ENCODE measurements at places on chromosomes 4 and X.

GRCh38 chr4:40838742-40839141 is 89.0 kb downstream of the NSUN7 start:
- no peak for ATAC-seq

GRCh38 chr4:186954956-186955355 is 231.3 kb upstream of the FAT1 start:
- no peak for ATAC-seq

DNA sequence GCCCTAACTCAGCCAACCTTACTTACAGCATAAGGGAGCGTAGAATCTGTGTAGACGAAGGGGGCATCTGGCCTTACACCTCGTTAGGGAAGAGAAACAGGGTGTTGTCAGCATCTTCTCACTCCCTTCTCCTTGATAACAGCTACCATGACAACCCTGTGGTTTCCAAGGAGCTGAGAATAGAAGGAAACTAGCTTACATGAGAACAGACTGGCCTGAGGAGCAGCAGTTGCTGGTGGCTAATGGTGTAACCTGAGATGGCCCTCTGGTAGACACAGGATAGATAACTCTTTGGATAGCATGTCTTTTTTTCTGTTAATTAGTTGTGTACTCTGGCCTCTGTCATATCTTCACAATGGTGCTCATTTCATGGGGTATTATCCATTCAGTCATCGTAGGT is 14.6 kb downstream of the PLP1 start:
- ATAC-seq = peak; percentile 35

DNA sequence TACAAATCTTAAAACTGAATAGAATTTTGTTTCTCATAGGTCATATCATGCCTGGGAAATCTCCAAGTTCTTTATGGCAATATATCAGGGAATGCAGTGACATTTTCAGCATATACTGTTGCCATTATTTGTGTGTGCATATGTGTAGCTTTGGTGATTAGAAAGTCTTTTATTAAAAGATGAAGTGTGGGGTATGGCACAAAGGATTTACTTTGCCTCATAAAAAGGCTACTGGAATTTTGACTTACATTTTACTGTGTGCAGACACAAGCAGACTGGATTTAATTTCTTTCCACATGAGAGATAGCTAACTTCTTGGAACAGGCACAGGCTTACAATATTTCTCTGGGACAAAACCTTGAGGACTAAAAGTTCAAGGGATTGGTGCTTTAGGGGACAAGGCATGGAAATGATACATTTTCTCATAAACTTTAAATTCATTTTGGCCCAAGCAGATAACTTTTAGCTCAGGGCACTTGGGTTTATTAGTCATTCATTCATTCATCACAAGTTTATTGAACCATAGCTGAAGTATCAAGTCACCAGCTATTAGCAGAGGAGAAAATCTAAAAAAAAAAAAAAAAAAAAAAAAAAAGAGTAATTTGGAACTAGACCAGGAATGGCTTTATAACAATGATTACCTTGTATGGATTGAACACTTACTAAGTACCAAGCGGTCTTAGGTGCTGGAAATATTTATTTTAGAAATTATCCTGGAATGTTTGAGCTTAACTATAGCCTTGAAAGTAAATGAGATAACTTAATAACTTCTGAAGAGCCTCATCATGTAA is 191.5 kb downstream of the SLIT2 start:
- ATAC-seq = no peak

- ATAC-seq = no peak
These were observed 1008.2 kb downstream of the NLGN4X start for GRCh38 chrX:5220421-5220820.

DNA sequence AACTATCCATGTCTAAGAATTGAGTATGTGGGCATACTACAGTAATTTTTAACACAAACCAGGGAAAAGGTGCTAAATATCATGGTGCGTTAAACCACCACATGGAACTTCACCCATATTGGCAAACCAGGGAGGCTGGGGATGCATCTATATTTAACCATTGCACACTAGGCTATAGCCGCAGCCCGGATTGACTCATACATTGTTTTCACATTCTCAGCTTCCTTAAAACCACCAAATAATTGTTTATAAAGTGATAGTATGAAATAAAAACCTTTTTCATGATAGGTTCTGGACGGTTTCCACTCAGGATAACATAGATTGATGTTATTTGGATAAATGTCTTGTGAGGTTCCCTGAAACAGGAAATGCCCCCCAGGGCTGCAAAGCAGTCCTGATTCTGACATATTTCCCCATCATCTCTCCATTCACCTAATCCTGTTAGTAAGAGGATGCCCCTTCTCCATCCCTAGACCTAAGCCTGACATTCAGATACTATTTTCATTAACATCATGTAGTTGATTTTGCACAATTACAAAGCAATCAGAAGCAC is 7.9 kb downstream of the COL25A1 start:
- ATAC-seq = no peak

DNA sequence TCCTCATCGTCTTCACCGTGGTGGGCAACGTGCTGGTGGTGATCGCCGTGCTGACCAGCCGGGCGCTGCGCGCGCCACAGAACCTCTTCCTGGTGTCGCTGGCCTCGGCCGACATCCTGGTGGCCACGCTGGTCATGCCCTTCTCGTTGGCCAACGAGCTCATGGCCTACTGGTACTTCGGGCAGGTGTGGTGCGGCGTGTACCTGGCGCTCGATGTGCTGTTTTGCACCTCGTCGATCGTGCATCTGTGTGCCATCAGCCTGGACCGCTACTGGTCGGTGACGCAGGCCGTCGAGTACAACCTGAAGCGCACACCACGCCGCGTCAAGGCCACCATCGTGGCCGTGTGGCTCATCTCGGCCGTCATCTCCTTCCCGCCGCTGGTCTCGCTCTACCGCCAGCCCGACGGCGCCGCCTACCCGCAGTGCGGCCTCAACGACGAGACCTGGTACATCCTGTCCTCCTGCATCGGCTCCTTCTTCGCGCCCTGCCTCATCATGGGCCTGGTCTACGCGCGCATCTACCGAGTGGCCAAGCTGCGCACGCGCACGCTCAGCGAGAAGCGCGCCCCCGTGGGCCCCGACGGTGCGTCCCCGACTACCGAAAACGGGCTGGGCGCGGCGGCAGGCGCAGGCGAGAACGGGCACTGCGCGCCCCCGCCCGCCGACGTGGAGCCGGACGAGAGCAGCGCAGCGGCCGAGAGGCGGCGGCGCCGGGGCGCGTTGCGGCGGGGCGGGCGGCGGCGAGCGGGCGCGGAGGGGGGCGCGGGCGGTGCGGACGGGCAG is 792 bp downstream of the ADRA2C start:
- ATAC-seq = peak; percentile 47

DNA sequence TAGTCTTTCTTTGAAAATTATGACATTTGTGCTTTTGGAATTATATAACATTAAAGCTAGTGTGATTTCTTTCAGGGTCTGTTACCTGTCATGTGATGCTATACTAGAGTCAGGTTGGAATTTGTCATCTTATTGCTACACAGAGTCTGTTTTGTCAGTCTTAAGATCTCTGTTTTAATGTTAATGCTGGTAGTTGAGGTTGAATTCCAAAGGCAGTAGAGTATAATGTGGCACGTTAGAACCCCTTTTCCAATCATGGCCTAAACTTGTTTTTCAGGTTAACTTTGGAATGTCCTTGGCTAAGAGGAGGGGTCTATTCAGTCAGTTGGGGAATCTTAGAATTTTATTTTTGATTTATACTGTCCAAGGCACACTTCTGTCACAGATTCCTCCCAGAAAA is 258.5 kb downstream of the PABPC4L start:
- ATAC-seq = no peak

DNA sequence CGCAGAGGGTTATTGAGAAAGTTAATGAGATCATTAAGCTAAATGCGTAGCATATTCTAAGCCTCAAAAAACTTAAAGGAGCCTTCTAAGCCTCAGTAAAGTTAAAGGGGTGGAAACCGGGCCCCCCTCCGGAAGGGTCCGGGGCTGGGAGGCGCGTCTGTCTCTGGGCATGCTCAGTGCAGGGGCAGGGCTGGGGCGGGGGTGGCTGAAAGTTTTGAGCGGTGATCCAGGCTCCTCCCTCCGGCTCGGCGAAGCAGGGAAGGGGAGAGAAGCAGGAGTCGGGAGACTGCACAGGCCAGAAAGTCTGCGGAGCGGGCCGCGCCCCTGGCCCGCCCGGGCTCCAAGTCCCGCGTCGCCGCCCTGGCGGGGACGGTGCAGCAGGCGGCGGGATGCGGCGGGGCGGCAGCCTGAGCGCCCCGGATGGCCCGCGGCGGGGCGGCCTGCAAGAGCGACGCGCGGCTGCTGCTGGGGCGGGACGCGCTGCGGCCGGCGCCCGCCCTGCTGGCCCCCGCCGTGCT is at the start of gene EVC:
EVC (plus strand) TSS at position 241 of the 518 bp plus-strand sequence; CDS start at position 421, 180 bp downstream.
- peak; percentile 85 for ATAC-seq

DNA sequence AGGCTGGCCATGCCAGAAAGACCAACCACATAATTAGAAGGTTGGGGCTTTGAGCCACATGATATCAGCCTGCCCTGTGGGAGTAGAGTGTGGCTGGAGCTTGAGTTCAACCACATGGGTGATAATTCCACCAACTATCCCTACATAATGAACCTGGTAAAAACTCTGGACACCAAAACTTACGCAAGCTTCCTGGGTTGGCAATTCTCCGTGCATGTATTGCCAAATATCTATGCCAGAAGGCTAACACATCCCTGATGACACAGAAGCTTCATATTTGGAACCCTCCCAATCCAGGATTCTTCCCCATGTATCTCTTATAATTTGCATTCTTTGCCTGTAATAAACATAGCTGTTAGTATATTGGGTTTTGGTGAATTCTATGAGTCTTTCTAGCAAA is 68.2 kb downstream of the FUNDC1 start:
- ATAC-seq = no peak

- ATAC-seq = no peak
These were observed 22.1 kb downstream of the PDE6B start for GRCh38 chr4:647481-647880.

DNA sequence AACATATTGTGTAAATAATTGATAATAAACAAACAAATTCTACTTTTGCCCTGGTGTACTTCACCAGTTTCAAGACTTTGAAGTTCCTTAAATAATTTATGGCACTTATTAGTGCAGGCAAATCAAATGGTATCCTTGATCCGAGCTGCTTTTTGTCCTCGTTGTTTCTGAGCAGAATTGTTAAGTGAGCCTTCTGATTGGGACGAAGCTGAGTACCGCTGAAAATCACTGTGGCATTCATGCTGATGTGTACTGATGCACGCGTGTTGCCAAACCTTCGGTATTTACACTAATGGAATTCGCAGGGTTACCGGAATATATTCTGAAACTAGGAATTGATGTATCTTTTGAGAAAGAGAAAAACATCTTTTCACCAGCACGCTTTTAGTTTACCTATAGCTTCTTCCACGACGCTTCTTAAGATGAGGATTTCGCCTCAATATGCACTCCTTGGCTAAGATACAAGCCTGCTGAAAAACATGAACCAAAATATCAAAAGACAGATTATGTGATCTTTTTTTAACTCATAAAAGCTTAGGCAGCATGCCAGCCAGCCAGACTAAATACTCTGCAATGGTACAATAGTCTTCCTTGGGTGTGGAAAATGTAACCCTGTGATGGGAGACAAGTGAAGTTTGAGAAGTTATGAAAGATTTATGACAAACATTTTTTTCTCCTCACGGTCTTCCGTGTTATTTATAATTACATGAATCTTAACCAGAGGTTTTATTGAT is 48.9 kb upstream of the TENM3 start:
- ATAC-seq = no peak

GRCh38 chr4:125420526-125420925 is 105.8 kb downstream of the FAT4 start:
- no peak for ATAC-seq

DNA sequence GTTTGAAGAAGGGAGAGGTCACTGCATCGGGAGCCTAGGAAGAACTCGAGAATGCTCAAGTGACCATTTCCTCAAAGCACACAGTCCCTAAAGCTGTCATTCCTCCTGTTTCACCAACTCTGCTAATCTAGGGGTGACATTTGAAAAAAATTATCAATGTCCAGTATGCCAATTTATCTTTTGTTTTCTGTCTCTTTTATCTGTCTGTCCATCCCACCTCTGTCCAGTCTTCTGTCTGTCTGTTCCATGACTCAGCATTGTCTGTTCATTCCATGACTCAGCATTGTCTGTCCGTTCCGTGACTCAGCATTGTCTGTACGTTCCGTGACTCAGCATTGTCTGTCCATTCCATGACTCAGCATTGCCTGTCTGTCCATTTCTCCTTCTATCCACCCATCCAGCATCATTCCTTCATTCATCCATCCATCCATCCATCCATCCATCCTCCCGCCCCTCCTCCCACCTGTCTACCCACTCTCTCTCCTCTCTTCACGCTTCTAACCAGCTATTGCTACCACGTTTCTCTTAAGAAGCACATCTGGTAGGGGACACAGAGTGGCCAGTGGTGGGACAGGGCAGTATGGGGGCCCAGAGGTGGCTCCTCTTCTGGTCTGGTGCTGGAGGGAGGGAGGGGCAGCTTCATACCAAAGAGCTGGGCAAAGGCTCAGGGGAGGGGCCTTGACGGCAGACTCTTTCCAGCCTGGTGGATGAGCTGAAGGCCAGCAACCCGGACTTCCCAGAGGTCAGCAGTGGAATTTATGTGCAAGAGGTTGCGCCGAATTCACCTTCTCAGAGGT is 34.1 kb downstream of the HTRA3 start:
- no peak for ATAC-seq
